ENCODE measurements at places on chromosomes 12 and 14.
A peak's percentile ranks its signal among the peaks of the same experiment; 100 is the strongest.

DNA sequence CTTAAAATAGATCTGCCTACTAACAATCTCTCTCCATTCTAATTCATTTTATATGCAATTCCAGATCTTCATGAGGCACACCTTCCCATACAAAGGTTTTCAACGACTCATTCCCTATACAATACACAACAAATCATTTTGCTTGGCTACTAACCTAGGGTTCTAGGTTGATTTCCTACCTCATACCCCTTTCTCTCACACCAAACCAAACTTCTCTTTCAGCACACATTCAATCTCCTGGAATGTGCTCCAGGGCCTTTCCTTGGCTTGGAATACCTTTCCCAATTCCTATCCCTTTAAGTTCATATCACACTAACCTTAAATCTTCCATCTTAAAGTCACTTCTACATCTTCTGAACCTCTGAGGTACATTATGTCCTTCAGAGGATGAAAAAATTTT is 38.7 kb upstream of the MTERF2 start:
- DNase-seq = no peak

GRCh38 chr14:92729634-92730358 is 18.6 kb downstream of the LGMN start:
- DNase-seq = no peak

DNA sequence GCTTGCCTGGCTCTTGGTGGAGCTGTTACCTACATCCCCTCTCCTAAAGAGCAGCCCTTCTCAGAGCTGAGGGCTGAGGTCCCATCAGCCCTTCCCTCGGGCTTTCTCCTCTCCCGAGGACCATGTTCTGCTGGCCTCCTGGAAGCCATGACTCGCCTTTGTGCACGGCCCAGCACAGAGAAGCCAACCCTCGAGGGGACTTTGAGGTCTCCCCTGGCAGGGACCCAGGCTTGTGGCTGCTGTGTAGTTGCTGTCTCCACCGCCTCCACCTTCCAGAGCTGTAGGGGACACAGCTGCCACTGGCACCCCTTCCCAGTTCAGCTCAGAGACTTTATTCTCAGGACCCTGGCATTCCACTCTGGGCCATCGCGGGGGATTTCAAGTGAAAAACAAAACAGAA is 22.9 kb upstream of the CCND2 start:
- DNase-seq = no peak

DNA sequence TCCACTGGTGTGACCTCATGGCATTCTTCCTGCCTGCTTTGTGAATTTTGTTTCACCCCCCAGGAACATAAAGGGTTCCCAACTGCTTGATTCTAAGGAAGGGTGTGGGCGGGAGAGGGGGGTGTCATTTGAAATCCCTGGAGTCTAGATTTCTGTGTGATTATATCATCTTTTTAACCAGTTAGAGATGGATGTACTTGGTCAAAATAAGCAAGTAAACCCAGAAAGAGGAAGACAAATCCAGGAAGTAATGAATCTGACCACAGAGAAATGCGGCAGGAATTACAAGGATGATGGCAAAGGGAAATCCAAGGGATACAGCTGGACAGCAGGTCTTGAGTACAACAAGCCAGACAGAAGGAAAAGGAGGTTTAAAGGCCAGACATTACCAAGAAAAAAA is 38.9 kb downstream of the DMAC2L start:
- DNase-seq = no peak

DNA sequence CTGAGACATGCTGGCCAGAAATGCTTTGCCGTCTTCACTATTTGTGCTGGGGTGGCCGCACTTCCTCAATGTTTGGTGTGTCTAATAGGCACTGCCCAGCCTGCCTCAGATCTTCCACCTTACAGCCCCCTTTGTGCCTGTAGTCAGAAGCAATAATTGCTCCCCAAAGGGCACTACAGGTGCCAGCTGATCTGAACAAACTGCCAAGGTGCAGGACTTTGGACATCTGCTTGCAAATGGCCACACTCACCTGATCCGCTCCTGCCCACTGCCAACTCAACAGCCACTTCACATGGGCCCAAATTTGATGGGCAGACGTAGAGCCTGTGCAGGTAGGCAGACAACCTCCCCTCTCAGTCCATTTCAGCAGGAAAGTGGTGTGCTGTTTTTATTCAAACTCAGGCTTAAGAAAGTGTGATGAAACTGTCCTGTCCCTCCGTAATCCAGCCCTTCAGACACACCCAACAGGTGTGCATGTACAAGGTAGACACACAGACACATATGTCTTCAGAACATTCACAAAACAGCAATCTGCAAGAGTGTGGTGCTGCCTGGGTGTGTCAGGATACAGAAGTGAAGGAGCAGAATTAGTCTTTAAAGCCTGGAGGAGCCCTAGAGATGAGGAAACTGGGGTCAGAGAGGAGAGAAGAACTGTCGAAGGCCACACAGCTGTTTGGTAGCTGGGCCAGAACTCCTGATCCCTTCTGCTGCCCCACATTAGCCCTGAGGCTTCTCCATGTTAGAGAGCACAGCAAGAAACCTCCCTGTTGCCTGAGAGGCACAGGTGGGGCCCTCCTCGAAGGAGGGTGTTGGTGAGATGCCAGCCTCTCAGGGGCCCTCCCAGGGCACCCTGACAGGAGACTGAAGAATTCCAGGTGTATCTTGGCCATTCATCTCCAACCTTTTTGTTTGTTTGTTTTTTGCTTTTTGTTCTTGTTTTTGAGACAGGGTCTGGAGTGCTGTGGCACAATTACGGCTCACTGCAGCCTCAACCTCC is 4.4 kb upstream of the KRT75 start:
- DNase-seq = no peak

DNA sequence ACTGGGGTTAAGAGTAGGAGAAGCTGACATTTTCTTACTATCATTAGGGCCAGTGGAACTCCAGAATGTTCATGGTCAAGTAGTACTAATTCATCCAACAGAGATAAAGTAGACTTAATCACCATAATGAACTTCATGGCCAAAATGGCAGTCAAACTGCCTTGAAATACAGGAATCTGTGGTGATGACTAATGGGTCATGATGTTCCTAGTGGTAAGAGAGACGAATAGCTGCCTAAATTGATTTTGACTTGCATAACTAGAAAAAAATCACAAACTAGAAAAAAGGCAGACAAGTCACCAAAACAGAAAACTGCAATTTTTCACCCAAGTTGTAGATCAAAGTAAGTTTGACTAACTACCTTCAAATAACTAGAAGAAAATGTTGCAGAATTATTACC is 138.5 kb downstream of the MGAT4C start:
- DNase-seq = no peak

DNA sequence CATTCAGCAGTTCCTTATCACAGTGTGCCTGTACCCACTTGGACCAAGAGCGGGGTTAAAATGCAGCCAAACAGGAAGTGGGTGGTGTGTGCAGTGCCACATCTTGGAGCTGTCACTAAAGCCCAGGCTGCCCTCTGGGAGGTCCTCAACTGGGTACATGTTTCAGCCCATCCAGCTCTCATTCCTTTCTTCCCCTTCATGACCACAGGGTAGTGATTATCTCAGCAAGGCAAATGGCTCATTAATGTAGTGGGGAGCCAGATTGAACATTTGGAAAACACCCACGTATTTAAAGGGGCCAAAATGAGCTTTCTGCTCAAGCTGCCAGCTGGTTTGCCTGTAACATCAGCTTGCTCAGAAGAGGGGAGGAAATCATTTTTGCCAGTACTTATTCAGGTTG is 210.8 kb upstream of the BTG1 start:
- no peak for DNase-seq

DNA sequence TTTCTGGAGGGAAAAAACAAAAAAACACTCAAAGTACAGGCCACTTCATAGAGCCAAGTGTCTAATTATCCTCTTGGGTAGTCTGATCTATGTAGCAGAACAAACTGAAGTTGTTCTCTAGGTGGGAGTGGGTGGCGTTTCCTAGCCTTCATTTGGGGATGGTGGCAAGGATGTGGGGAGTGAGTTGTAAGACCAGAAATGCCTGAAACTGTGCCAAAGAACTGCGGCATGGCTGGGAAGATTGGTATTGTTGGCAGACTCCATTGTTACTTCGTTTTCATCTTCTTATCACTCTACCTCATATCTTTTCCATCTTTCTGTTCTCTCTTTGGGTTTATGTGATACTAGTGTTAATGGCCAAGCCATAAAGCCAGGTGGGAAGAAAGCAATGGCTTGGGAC is 177.3 kb upstream of the DDHD1 start:
- DNase-seq = no peak

DNA sequence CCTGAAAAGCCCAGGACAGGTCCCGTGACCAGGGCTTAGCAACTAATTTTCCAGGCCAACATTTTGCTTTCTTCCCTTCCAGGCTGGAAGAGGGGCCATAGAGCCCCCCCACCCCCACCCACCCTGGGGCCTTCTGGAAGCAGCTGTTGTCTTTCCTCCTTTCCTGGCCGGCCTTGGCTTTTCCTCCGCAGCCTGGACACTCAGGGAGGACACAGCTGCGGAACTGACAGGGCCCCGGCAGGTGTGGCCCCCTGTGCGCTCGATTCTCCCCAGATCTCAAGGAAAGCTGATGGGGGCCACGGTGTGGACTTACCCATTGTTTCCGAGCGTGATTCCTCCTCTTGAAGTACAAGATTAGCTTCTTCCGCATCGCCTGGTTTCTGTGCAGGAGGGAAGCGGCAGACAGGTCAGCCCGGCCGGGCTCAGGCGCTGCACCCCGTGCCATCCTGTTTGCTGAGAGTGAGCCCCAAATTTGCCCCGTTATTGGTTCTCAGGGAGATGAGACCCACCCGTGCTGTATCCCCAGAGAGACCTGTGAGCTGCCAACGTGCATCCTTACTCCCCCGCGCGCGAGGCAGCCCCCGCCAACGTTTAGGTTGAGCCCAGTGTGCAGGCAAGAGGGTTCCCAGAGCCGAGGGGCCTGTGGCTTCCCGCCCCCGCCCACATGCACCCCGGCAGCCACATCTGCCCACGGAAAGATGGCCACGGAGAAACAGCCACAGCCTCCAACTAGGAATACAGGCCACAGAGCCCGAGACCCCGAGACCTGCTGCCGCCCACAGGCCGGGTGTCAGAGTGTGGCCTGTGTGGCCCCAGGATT is 129.6 kb downstream of the NCOR2 start:
- DNase-seq = no peak

GRCh38 chr12:131471271-131471905 is 239.5 kb upstream of the SFSWAP start:
- no peak for DNase-seq

DNA sequence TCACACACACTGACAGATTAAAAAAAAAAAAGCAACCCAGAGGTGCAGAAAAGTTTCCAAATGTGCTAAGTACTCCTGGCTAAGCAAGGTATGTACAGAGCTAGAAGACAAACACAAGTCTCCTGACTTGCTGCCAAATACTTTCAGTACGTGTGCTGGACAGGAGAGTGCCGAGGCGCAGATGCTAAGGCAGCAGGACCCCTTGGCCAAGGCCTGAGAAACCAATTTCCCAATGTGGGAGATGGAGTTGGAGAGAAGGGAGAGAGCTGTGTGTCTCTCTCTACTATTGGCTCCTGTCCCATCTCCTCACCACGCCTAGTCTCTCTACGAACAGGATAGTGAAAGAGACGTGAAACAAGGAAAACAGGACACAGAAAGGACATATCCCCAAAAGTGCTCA is 5.3 kb downstream of the SPRYD3 start:
- DNase-seq = no peak

DNA sequence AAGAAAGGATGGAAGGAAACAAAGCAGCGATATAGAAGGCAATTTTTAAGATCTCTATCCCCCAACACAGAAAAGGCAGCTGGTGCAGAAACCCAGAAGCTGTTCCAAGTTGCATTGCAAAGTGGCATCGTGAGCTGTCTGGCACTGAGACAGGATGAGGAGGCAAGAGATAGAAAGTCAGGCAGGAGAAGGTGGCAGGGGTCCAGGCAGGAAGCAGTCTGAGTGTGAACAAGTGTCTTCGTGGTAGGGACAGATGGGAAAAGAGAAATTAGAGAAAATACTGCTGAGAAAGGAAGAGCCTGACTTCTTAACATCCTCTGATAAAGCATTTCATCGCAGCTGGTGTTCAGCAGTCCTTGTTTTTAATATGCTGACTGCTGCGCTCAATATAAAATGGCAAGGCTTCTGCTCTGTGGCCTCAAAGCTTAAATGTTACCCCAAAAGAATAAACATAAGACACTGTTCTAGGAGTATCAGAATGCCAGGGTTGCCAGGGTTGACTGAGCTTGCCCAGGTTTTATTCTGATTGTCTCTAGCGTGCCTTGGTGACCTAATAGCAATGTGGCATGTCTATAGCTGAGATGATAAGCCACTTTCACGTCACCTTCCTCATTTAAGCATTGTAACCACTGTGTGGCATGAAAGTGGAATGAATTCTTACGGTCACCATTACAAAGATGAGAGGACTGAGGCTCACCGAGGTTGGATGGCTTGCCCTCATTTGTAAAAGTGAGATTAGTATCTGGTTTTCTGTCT is 397.6 kb downstream of the NUAK1 start:
- no peak for DNase-seq

- DNase-seq = no peak
Observed at GRCh38 chr12:31931796-31932715, 27.2 kb upstream of the RESF1 start.

DNA sequence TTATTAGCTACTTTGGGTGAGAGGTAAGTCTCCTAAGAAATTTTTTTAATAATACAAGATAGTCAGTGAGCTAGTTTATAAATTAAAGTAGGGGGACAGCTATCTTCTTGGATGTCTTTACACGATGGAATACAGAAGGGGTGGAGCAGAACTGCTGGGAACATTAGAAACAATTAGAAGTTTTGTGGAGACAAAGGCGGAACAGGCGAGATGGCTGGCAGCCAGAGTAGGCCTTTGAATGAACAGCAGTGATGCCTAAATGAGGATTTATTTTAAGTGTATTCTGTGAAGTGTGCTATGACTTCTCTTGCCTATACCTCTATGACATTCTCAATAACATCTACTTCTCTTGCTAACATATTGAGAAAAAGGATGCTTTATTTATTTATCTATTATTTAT is 1345.3 kb upstream of the SEL1L start:
- no peak for DNase-seq

DNA sequence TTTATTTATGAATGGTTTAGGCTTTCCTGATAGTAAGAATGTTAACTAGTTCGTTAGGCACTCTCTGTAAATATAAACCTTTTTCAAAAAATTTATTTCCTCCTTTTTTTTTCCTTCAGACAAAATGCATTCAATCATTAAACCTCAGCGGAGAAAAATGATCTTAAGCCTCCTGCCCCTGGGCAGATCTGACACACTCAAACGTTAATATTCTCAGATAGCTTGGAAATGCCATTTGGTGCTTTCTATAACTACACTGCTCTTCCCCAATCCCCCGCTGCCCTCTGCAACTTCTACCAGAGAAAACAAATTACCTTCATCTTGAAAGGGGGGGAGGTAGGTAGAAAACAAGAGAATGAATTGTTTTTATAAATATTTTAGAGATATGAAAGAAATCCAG is 521.2 kb downstream of the MED13L start:
- no peak for DNase-seq

GRCh38 chr12:69900720-69901131 is 75.7 kb downstream of the MYRFL start:
- DNase-seq = peak; percentile 28

All from T-helper 2 cell (primary cell).